Right cardiac atrium (tissue), 5 donors: ENCODE measurements at places on chromosomes 1 and 21. TPM values are rescaled to one million over a fixed set of nuclear protein-coding genes. Genes with fewer than 3 reads are reported as not detected.
A peak's percentile ranks its signal among the peaks of the same experiment; 100 is the strongest.

DNA sequence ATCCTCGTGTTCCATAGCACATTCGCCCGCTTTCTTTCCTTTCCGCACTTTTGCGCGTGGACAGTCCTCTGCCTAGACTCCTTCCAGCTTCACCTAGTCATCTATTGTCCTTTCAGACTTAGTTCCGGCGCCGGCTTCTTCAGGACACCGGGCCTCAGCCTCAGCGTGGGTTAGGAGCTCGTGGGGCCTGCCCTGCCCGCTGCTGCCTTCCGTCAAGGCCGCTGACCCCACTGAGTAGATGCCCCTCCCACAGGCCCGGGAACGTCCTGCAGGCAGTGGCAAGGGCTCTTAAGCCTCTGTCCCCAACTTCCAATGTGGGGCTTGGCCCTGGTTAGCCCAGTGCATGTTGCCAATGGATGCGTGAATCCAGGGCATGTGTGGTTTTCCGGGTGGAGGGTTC lies 11.4 kb downstream of the DMRTB1 start:
- no peak for DNase-seq

DNA sequence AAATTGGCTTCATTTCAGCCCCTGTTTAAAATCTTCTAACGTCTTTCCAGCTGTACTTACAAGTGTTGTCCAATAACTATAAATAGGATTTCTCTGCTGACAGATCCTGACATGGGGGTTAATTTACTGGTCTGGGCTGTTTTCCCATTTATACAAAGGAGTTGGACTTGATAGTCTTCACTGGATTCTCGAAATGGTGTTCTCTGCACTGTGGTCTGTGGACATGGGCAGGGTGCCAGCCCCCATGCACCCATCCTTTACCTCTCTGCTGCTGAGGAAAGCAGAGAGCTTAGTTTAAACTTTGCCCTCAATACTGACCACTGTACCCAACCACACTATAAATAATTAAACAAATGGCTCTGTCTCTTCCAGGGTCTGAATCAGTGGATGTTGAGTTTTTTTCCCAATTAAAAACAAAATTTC lies 5.2 kb downstream of the DIO1 start:
- DNase-seq = peak; percentile 64

DNA sequence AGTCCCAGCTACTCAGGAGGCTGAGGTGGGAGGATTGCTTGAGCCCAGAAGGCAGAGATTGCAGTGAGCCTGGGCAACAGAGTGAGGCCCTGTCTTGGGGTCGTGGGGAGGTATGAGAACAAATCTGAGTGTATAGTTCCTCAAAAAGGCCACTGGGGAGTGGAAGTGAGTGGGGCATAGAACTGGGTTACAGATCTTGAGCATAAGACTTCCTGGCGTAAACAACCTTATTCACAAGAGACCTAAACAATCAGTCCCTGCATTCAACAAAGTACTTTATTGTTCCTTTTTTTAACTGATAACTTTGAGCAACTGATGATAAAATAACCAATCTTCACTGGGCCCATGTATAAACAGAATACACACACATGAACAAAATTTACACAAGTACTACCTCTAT lies 72.7 kb upstream of the MUTYH start:
- no peak for DNase-seq

GRCh38 chr21:36079010-36079649 lies 9.3 kb downstream of the CBR1 start:
- no peak for DNase-seq

DNA sequence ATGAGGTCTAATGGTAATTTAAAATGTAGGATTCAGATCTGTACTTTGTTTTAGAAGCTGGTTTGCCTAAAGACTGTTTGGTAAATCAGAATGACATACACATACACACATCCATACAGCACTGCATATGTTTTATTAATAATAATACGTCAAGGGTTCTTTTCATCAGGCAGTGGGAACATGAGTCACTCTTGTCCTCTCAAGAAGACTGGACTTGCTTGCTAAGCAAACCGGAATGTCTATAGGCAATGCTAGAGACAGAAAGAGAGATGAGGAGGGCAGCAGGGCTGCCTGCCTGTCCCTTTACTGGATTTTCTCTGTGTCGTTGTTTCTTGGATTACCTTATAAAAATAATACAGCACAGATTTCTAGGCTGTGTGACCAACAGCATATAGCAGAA lies 119.1 kb upstream of the GALNT2 start:
- no peak for DNase-seq

- DNase-seq = no peak
Observed at GRCh38 chr1:207840380-207840779, 70.5 kb downstream of the CD34 start.

GRCh38 chr1:212753749-212754148 lies 37.8 kb downstream of the NSL1 start:
- no peak for DNase-seq

DNA sequence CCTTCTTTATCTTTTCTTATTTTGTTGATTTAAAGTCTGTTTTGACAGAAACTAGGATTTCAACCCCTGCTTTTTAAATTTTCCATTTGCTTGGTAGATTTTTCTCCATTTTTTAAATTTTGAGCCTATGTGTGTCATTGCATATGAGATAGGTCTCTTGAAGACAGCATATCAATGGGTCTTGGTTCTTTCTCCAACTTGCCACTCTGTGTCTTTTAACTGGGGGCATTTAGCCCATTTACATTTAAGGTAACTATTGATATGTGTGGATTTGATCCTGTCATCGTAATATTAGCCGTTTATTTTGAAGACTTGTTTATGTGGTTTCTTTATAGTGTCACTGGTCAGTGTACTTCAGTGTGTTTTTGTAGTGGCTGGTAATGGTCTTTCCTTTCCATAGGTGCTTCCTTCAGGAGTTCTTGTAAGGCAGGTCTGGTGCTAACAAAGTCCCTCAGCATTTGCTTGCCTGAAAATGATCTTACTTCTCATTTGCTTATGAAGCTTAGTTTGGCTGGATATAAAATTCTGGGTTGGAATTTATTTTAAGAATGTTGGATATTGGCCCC lies 223.9 kb downstream of the USP25 start:
- no peak for DNase-seq

DNA sequence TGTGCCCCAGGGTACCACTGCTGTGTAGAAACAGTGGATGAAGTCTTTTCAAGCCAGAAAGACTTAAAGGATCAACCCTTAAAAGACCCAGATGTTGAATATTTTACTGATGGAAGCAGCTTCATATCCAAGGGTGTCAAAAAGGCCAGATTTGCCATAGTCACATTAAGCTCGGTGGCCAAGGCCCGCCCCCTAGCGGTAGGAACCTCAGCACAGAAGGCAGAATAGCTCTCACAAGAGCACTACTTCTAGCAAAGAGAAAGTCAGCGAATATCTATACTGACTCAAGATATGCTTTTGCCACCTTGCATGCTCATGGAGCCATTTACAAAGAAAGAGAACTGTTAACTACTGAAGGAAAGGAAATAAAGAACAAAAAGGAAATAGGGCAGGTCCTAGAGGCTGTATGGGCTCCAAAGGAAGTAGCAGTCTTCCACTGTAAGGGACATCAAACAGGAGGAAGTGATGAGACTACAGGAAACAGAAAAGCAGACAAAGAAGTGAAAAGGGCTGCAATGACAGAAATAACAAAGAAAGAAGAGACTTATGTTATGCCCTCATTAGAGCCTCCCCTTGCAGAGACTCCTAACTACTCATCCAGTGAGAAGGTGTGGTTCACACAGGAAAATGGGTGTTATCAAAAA lies 90.5 kb downstream of the LIPI start:
- DNase-seq = no peak

DNA sequence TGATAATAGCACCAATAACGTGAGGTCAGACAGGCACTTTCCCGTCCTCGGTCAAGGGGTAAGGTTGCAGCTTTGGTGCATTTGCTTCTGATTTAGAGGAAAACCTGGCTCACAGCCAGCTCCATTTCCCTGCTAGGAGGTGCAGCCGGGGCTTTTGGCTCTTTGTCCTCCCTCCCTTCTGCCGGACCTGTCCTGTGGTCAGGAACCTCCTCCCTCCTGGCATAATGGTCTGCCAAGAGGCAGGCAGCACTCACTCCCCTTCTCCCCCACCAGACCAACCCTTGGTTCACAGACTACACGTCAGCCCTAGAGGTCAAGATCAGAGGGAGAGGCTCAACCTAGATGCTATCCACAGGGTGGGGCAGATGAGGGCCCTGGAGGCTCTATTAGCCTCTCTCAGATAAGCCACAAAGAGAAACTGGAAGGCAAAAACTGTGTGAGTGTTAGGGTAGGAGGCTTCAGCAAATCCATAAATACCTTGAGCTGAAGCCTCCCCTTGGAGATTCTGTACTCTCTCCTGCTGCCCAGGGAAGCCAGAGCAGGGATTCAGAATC lies 64.8 kb downstream of the PLXNA2 start:
- DNase-seq = peak; percentile 74

DNA sequence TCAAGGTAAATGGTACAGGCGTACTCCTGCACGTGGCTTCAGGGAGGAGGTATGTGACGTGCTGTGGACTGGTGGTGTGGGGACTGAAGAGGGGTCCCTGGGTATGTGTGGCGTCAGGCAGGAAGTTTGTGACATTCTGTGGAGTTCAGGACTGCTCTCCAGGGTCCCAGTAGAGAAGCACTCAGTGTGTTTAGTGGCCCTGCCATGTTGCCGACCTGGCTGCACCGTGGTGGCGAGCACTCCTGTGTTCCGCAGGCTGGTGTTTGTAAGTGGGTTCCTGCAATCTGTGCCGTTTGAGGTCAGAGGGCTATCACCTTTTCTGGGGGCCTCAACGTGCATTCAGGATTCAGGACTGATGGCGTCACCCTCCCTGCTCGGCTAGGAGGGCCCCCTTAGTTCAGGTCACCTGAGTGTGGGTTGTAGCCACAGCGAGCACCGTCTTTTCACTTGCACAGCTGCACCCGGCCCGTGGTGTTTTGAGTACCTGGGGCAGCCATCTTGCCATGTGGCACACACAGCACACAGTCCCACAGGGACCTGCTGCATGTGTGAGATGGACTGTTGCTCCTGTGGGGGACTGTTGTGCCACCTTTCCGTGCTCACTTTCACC lies 26.5 kb downstream of the SNAP47 start:
- no peak for DNase-seq

GRCh38 chr1:26986658-26987057 lies 6.8 kb upstream of the TRNP1 start:
- DNase-seq = peak; percentile 7

GRCh38 chr1:89954401-89954800 lies 40.5 kb upstream of the ZNF326 start:
- DNase-seq = no peak

DNA sequence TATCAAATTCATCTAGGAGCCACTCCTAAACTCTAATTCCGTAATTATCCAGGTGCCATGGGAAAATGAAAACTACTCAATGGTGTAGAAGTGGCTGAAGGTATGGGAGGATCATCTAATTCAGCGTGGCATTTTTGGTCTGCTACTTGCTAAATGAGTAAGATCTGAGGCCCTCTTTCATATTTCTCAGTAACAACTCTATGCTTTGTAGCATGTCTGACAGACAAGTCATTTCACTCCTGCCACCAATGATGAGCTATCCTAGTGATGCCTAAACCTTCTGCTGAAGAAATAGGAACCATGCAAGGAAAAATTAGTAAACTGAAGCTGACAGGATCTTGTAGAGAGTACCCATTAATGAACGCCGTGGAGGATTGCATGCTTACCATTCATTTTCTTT lies 145.3 kb downstream of the NTNG1 start:
- DNase-seq = no peak

DNA sequence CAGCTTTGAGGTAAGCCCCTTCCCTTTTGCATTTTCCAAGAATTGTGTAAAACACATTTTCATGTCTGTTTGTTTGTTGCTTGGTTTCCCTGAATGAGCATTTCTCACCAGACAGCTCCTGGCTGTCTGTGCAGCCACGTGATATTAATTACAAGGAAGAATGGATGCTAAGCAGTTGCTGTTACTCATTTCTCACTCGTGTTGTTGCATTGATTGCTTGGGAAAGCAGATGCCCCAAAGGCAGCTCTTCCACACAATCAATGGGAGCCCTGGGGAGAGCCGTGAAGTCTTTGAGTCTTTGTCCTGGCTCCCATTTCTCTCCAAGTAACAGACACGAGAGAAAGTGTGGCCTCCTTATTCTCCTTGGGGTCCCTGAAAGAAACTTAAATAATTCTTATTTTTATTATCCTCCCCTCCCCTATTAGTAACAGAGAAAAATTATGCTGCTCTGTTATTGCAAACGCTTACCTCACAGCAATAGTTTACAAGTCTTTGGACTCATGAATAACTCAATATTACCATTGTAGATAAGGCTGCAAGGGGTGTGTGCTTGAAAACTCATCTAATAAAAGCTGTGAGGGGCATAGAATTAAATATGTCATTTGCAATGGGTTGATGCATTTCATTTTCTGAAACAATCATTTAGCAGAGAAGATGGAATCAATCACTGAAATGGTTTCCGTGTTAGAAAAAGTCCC lies 127.7 kb upstream of the CAMK1G start:
- DNase-seq = no peak

GRCh38 chr1:40384413-40384762 lies 10.9 kb downstream of the SMAP2 start:
- DNase-seq = no peak

GRCh38 chr1:168726281-168726680 lies 2.7 kb downstream of the DPT start:
- peak; percentile 43 for DNase-seq

DNA sequence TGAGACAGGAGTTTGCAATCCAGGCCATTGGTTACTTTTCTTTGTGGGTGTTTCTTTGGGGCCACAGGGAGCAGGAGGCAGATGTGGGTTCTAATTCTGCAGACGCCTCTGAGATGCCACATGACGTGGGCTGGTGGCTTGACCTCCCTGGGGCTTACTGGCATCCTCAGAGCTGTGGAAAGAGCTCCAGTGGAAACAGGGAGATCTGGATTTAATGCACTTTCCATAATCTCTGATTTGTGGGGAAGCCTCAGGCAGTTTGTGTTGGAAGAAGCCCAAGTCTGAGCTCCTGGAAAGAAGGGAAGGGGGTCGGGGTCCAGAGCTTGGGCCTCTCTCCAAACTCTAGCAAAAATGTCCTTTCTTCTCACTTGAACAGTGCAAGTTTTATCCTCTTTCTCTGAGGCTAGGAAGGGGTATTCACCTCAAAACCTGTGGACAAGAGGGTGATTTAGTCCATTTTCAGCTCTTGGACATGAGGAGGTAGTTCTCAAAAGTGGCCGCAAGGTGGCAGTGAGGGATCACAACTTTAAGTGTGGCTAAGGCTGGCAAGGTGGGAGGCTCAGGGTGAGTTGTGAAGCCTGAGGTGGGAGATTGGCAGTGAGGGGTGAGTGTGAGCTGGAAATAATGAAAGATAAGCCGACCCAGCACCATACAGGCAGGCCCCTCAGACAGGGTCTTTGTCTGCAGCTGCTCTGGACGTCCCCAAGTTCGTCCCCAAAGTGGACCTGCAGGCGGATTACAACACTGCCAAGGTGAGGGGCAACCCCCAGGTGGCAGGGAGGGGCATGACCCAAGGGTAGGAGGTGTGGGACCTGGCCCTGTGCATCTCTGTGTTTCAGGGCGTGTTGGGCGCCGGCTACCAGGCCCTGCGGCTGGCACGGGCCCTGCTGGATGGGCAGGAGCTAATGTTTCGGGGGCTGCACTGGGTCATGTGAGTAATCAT lies 9.2 kb downstream of the IKBKE start:
- DNase-seq = peak; percentile 89

Gene ATP5PO
- total RNA-seq = 562 TPM

Gene TBX19
- total RNA-seq = 0.66 TPM

Gene BMP8B
- 0.78 TPM for total RNA-seq

Gene ANKRD45
- total RNA-seq = 0.94 TPM

Gene HES3
- total RNA-seq = not detected

Gene CHIA
- total RNA-seq = not detected

Gene EDN2
- 0.56 TPM for total RNA-seq

Gene SH2D5
- total RNA-seq = 0.18 TPM

Gene ATP6V1G3
- total RNA-seq = not detected

Gene MYOC
- total RNA-seq = 3.3 TPM

Gene CPTP
- 29.0 TPM for total RNA-seq

Gene CELA2B
- not detected for total RNA-seq

Gene TNNI3K
- 51.7 TPM for total RNA-seq

Gene RABGAP1L
- total RNA-seq = 243 TPM

Gene FPGT
- 13.8 TPM for total RNA-seq

Gene CA14
- total RNA-seq = 14.6 TPM
